ENCODE measurements at places on chromosomes 3 and 15.

DNA sequence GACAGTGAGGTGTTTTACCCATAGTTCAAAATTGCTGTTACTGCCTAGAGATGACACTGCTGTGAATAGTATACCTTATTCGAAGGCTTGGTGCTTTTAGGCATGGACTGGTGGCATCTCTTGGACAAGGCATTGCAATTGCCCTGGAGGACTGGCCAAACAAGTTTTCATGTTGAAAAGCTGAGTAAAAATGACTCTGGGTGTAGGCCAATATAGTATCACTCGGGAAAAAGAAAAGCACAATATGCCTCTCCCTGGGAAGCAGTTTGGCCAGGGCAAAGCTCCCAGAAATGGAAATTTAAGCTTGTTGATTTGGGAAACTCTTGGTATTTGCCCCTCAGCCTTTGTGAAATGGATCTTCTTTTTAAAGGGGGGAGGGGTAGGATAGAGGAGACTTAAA, 54.8 kb downstream of the ZNF609 start:
- DNase-seq: no peak

DNA sequence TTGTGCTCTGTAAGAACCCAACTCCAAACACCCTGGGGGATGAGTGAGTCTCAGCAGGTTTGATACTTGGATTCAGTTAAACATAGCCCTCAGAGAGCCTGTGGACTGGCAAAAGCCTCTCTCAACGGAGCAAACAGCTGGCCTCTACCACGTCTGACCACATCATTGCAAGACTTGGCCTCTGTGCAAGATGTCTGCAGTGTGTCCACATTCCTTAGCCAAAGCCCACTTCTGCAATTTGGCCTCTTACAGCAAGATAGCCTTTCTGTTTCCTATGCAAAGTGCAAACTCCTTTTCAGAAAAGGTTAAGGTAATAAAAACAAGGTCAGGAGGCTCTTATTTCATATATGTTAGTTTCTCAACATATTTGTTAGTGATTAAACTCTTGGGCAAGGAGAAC, 27.9 kb downstream of the FBN1 start:
- no peak for DNase-seq

DNA sequence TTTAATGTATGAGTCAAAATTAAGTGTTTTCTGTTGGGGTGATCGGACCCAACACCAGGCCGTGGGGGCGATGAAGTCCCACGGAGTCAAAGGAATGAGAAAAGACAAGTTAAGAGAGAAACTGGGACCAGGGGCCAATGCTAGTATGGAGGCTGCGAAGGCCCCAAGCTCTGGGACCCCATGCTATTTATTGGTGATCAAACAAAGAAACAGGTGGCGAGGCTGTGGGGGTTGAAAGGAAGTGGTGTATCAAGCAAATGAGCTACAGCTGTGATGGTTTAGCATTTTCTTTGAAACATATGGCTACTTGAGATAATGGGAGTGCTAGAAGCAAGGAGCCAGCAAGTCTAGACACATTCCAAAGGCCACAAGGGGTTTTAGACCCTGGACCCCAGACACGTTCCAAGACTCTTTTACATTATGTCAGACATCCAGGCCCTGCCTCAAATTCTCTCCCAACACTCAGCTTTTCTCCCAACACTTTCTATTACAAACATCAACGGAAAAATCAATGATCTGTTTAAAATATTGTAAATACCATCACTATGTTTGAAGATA, 56.0 kb upstream of the SNRPN start:
- DNase-seq: no peak

- DNase-seq: no peak
These were observed 35.4 kb downstream of the SLC28A2 start for GRCh38 chr15:45287390-45287956.

DNA sequence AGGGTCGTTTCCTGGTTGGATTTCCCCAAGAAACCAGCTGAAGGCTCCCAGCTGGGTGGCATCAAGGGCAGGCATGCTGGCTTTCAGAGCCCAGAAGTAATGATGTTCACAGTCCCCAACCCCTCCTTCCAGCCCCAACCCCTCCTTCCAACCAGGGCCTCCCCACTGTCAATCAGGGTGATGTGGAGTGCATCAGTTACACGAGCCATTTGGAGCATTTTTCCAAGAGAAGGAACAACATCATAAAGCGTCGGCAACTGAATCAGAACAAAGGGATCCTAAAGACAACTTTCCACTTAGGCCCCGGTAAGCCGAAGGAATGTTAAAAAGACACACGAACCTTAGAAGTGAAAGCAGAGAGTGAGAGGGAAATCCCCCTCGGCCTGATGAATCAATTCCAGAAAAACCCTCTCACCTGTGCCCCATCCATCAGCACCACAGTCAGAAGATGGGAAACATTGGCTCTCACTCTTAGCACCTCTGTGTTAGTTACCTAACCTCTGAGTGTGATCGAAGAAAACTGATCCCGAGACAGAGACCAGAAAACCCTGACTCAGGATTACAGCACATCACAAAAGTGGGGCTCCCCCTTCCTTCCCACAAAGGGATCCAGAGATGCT, 101.2 kb upstream of the WNT5A start:
- no peak for DNase-seq

DNA sequence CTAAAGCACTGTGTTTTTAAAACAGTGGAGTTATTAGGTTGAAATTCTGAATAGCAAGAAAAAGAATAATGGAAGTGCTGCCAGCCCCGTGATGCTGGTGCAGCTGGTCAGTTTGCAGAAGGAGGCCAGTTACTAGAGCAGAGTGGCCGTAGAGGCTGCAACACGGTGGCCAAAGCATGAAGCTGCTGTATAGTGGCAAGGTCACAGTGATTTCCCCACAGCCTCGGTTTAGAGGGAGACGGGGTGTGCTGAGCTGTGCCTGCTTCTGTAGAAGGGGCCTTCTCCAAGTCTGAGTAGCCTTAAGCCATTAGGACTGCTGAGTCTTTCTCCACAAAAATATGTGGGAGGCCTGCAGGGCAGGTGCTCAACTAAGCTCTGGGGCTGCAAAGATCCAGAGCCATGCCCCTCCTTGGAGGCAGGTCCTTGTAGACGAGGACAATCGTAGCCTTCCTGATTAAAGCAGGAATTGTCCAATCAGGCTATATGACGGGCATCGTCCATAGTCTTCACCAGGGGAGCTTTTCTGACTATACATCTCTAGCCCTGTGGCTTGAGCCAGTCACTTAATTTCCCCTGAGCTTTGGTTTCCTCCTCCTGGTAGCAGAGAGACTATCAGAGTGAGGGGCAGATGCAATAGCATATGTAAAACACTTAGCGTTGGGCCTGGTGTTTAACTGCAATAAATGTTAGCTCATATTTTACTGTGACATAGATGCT, 151.6 kb downstream of the PGPEP1L start:
- no peak for DNase-seq

DNA sequence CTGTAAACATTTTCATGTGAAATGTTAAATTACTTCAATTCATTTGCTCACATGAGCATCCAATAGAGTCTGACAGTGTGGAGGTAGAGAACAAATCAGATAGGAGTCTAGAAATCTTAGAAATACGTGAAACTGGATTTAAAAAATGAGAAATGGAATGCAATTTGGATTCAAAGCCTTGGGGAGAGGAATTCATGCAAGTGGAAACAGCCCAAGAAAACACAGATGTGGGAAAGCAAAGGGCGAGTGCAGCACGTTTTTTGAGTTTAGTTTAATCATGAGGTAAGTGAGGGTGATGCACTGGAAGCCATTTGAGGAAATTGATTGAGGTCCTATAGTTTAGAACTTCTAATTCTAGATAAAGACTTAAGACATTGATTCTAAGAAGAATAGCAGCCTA, 434.7 kb downstream of the C3orf38 start:
- DNase-seq: no peak

GRCh38 chr3:160801386-160802118, 45.5 kb downstream of the PPM1L start:
- no peak for DNase-seq

- no peak for DNase-seq
These were observed 50.8 kb upstream of the CTDSPL start for GRCh38 chr3:37810848-37811247.

- DNase-seq: no peak
These were observed 292.8 kb upstream of the TMC3 start for GRCh38 chr15:81666839-81667238.

DNA sequence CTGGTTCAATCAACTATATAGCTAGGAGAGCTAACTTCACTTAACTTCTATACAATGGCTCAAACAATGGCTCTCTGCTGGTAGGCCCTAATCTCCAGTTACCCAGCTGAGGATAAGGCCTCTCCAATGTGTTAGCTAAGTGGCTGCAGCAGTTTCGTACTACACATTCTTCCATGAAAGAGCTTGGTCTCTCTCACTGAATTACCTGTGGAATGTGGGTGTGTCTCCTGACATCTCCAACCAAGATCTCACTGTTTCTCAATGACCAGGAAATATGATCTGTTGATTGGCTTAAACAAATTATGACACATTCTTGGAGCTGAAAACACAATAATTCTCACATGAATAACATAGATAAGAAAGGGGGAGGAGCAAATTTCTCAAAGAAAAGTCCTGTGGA, 169.8 kb upstream of the ROBO1 start:
- DNase-seq: no peak
